ENCODE measurements at places on chromosomes 7 and 10. TPM values are rescaled to one million over a fixed set of nuclear protein-coding genes. Genes with fewer than 3 reads are reported as not detected.

DNA sequence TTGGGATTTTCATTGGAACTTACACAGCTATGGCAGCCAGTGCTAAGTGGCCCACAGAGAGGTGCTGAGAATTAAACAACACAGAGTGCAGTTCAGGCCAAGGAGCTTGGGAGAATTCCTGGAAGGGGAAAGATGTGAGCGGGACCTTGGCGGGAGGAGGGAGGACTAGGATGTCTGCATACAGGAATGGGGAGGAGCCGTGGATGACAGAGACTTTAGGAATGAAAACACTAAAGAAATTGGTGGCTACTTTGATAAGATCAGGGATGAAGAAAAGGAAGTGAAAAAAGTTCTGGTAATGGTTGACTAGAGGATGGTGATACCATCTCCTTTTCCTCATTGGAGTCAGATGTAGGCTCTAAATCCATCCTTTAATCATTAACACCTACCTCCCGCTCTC lies 234.2 kb upstream of the FZD8 start:
- DNase-seq = peak; percentile 22

DNA sequence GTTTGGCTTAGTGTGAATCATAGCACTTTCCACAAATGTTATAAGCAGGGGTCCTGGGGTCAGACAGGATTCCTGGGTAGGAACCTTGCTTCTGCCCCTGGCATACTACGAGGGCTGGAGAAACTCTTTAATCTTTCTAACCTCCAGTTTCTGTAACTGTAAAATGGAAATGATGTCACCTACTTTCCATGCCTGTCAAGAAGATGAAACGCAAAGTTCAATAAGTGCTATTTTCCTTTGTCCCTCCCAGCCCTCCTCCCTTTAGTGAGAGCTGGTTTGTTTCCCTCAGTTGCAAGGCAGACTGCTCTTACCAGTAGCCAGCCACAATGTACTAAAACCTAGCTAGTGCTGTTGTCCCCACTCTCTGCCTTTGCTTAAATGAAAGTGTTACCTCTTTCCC lies 117.1 kb upstream of the HPS1 start:
- DNase-seq = no peak

GRCh38 chr7:36036590-36036989 lies 116.5 kb upstream of the EEPD1 start:
- no peak for DNase-seq

DNA sequence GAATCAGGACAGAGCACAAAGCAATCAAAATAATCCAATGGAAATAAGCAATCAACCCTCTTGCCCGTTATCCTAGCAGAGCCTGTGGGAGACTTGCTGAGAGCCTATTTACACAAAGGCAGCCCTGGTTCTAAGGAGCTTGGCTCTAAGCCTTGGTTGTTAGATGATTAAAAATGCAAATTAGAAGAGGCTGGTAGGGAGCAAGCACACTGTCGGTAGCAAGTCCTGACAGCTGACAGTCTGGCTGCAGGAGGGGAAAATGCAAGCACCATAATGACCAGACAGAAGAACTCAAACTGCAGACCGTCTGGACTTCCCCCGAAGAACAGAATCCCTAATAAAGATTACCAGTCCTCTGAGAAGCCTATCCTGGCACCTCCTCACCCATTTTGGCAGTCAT lies 131.8 kb upstream of the CTTNBP2 start:
- DNase-seq = no peak

DNA sequence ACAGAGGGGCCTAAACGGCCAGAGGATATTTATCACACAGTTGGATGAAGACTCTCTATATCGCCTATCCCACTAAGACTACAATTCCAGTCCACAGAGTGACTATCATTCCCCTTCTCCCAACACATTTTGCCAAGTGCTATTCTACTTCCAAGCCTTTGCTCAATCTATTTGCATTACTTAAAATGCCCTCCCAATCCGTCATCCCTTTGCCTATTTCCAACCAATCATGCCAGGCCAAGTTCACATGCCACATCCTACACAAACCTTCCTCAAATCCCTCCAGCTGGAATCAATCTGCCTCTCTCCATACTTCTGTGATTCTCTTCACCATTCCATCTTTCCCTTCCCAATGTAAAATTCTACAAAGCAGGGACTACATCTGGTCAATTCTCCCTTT lies 38.2 kb downstream of the SMURF1 start:
- DNase-seq = no peak

DNA sequence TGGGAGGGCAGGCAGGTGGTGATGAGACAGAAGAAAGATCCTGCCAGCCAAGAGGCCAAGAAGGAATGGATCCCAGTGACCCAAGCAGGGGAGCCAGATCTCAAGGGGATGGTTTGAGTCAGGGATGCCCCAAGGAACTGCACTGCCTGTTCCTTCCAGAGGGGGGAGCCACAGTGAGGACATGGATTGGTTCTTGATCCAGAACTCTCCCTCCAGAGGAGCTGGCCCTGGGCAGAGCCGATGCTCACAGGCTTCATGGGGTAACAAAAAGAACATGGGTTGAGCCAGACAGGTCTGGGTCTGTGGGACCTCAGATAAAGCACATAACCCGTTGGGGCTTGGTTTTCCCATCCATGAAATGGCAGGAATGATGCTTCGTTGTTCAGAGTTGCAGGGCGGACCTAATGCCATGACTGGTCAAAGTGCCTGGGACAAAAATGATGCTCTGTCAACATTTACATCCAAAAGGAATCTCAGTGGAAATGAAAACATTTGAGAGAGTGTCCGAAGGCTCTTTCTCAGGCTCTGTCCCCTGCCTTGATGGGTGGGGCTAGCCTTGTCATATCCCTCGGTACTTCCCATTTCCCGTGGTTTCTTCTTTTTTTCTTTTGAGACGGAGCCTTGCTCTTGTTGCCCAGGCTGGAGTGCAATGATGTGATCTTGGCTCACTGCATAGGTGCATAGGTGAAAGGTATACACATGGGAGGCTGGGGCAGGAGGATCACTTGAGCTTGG lies 4.7 kb upstream of the DENND2A start:
- DNase-seq = no peak

GRCh38 chr10:48608279-48608681 lies 3.4 kb upstream of the ARHGAP22 start:
- no peak for DNase-seq

DNA sequence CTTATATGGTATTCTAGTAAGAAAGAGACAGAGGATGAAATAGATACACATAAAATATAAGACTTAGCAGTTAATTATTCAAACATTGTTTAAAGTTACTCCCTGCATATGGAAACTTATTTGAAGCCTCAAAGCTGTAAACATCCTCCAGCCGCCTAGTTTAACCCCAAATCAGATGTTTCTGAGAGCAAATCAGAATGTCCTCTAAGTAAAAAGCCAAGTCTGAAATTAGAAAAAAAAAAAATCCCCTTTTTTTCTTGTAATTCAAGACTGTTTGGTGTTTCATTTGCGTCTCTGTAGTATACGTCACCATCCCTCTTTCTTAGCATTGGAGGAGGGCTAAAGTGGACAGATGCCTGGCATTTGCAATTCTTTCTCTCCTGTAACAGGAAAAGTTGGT lies 46.4 kb downstream of the TMEM26 start:
- DNase-seq = no peak

- peak; percentile 11 for DNase-seq
Observed at GRCh38 chr7:22444181-22444971, 55.6 kb downstream of the STEAP1B start.

DNA sequence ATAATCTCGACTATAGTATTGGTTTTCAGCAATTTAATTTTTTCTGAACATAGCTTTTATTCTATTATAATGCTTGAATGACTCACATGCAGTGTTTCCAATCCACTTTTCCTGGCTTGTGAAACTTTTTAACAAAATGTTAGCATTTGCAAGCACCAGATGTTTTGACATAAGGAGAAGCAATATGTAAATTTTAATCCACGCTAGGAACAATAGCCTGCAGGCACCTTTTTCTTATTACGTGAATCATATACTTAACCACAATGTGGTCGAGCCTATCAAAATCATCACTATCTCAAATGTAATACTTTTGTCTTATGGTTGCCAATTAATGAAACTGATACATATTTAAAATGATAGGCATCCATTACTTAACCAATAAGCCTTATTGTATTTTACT lies 97.1 kb downstream of the TFEC start:
- DNase-seq = no peak

GRCh38 chr10:37535459-37536246 lies 321.8 kb downstream of the ZNF248 start:
- DNase-seq = no peak

DNA sequence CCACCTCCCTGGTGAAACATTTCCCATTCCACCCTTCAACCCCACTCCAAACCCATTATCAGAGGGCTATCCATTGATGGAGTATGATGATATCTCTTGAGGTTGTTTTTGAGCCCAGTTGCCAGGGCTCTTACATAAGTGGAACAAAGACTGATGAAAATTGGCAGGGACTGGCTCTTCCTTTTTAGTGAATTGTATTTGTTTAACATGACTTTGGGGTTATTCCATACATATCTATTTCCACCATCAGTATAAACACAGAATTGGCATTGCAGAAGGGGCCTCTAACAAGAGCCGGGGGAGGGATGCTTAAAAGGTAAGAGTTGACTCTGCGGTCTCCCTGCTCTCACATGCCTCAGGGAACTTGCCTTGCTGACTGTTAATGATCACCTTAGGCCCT lies 28.9 kb downstream of the FZD1 start:
- no peak for DNase-seq

GRCh38 chr10:46073564-46073963 lies 27.5 kb upstream of the MSMB start:
- no peak for DNase-seq

- DNase-seq = no peak
Observed at GRCh38 chr10:113646336-113647201, 17.3 kb downstream of the NRAP start.

- no peak for DNase-seq
Observed at GRCh38 chr10:46292573-46293023, 5.8 kb downstream of the ANTXRL start.

GRCh38 chr7:33395340-33395739 lies 266.0 kb downstream of the BBS9 start:
- no peak for DNase-seq

GRCh38 chr10:4532467-4532866 lies 293.5 kb upstream of the AKR1E2 start:
- DNase-seq = peak; percentile 84

GRCh38 chr7:111292026-111292470 lies 201.1 kb downstream of the LRRN3 start:
- peak; percentile 67 for DNase-seq

- DNase-seq = no peak
Observed at GRCh38 chr10:116118847-116119246, 154.2 kb downstream of the GFRA1 start.

DNA sequence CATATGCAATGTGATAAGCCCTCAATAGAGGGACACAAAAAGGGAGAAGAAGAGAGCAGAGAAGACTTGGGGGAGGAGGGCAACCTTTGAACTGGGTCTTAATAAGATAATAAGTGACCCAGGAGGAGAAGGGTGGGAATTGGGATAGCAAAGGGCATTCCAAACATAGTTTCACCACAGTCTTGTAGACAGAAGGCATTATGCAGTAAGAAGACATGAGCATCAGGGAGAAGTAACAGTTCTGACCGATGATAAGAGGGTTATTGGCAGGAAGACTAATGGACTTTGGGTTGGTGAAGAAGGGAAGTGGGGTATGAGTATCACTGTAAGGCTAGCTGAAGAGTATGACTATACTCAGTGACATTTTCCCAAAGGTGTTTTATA lies 63.6 kb downstream of the TES start:
- no peak for DNase-seq

- DNase-seq = no peak
Observed at GRCh38 chr7:156666368-156667109, 26.0 kb downstream of the RNF32 start.

TMEM213 gene
- 4.6 TPM for total RNA-seq

SPRN gene
- total RNA-seq = 0.96 TPM

CYP26C1 gene
- 0.24 TPM for total RNA-seq

SPDYE2 gene
- total RNA-seq = 2.6 TPM

ABCB1 gene
- 8.7 TPM for total RNA-seq

COPS6 gene
- 19.5 TPM for total RNA-seq

JAKMIP3 gene
- total RNA-seq = 0.72 TPM

DTX2 gene
- 17.1 TPM for total RNA-seq

CFAP69 gene
- total RNA-seq = 5.5 TPM

AS3MT gene
- 4.8 TPM for total RNA-seq

LIPF gene
- 5.5 TPM for total RNA-seq

FBXO24 gene
- total RNA-seq = not detected

PSMA2 gene
- total RNA-seq = 32.0 TPM

SEMA3A gene
- total RNA-seq = 10.4 TPM

GIMAP5 gene
- 10.1 TPM for total RNA-seq

Measured in umbilical cord (tissue), 2 donors.